ENCODE measurements at places on chromosomes 12 and 14.

DNA sequence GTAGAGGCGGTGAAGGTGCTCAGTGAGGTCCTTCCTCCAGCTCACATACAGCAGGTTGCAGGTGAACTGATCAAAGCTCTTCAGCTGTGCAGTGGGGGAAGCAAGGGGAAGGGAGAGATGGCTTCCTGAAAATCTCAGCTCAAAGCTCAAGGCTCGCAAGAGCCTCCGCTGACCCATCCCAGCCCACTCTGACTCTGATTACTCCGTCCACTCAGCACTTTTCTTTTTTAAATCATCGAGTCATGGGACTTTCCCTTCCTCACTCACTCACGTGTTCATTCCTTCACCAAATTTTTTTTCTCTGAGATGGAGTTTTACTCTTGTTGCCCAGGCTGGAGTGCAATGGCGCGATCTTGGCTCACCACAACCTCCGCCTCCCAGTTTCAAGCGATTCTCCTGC is 4.7 kb downstream of the ABCD4 start:
- DNase-seq = no peak

DNA sequence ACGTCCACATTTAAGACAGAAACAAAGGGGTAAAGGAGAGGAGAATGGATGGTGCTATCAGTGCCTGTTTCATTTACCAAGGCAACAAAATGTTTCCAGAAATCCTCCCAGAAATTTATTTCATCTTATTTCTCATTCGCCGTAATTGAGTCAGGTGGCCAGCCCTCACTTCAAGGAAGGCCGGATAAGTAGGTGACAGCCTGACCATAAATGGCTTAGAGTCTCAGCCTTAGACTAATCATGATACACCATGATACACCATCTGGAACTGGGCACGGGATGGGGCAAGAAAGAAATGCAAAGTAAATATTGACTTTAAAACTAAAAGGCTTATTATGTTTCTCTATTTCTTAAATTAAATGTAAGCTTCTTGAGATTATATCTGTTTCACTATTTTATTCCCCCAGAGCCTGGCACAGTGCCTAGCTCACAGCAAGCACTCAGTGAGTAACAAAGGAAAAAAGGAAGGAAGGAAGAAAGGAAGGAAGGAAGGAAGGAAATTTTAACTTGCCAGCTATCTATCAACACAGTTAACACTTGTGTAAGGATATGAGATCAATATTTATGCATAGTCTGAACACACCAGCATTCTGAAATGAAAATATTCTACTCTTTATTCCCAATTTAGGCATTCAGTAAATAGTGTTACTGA is 106.1 kb upstream of the FSCB start:
- no peak for DNase-seq

GRCh38 chr12:15837141-15837790 is 44.9 kb upstream of the STRAP start:
- DNase-seq = peak; percentile 61

DNA sequence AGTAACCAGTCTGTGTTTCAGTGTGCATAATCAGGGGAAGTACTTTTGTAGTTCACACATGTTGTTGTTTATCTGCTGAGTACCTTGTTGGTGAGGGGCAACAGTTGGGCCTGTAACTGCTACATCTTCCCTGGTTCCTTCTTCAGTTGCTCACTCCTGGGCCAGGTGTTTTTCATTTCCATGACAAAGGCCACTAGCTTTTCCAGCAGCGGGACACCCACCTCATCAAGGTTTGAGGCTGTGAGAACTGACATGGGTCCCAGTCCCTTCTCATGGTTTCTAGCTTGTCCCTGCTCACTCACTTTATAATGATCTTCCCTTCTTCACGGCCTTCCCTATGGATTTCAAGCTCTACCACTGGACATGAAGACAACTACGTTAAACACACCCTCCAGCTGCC is 1.5 kb upstream of the NOXRED1 start:
- DNase-seq = no peak

DNA sequence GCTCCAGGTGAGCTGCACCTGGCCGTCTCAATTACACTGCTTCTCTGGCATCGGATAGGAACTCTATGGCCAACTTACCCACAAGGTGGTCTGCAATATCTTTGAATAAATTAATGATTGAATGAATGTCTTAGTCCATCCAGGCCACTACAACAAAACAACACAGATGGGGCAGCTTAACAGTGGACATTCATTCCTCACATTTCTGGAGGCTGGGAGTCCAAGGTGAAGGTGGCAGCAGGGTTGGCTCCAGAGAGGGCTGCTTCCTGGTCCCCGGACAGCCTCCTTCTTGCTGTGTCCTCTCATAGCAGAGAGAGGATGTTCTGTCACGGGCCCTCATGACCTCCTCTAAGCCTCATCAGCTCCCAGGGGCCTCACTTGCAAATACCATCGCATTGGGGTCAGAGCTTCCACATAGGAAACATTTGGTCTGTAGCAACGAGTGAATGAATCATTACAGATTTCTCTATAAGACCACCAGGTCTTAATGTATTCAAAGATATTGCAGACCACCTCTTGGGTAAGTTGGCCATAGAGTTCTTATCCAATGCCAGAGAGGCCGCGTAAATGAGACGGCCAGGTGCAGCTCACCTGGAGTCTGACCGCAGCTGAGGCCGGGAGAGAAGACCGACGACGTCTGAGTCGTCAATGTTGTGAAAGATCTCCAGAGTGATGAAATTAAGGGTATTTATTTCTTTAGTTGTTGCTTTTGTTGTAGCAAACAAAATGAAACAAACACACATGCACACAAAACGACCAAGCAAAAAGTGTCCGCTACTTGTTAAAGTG is 182.7 kb upstream of the C14orf180 start:
- DNase-seq = no peak

- DNase-seq = no peak
Measured at GRCh38 chr12:104740668-104741067, 217.4 kb downstream of the SLC41A2 start.

DNA sequence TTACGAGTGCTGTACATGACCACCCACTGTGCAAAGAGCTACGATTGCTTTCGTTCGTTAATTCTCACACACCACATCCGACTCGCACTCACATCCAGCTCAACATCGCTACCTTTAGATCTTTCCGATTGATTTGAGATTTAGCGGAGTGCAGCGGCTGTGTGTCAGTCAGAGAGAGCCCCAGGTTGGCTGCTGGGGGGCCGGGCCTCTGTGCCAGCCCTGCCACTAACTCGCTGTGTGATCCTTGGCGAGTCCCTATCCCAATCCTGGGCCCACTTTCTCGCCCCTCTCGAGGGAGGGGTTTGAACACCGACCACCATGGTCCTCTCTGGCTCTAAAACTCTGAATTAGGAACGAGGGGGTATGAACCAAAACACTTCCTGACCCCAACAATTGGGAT is 8.6 kb downstream of the DLK1 start:
- no peak for DNase-seq

- peak; percentile 64 for DNase-seq
Measured at GRCh38 chr12:114848666-114849065, 164.7 kb upstream of the TBX3 start.

- DNase-seq = peak; percentile 85
Measured at GRCh38 chr14:34081101-34081575, 130.3 kb upstream of the EGLN3 start.

- no peak for DNase-seq
Measured at GRCh38 chr12:20017802-20018201, 350.5 kb upstream of the PDE3A start.

DNA sequence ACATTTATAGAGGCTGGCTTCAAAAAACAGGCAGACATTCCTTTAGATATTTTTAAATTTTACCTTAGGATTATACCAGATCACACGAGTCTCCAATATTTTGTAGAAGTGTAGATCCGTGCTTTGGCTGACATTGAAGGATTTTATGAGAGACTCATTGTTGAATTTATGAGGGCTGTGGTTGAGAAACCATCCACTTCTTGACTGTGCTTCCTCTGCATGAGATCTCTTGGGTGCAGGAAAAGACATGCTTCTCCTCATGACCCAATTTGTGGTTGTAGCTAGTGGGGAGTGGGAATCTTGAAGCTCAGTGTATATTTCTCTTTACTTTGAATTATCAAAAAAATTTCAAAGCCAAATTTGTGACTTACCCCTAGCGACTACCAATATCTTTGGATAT is 36.7 kb upstream of the NKX2-8 start:
- DNase-seq = peak; percentile 59

Data from M059J (cell line).